Neural crest cell (in vitro differentiated cells): ENCODE measurements at places on chromosomes 16 and 17. TPM values are rescaled to one million over a fixed set of nuclear protein-coding genes. Genes with fewer than 3 reads are reported as not detected.

CEP112 gene
- 24.5 and 26.6 TPM in 2 replicates for total RNA-seq

GRCh38 chr17:64096037-64096436 is 33.9 kb downstream of the ERN1 start:
- no peak for DNase-seq

ICAM2 gene
- not detected in 2 replicates for total RNA-seq

RNF43 gene
- 2.0 and 3.2 TPM in 2 replicates for total RNA-seq
